SK-N-SH (cell line): ENCODE measurements at places on chromosomes 7 and 10. TPM values are rescaled to one million over a fixed set of nuclear protein-coding genes. Genes with fewer than 3 reads are reported as not detected.

NACAD gene
- 1.5 and 2.8 TPM in 2 replicates for polyA plus RNA-seq

GATA3 gene
- polyA plus RNA-seq: 5.1 and 14.3 TPM in 2 replicates

EVX1 gene
- not detected in 2 replicates for polyA plus RNA-seq

HOXA2 gene
- polyA plus RNA-seq: not detected in 2 replicates

CLDN3 gene
- 0.05 and 0.08 TPM in 2 replicates for polyA plus RNA-seq

AGAP9 gene
- 9.1 and 9.9 TPM in 2 replicates for polyA plus RNA-seq
